ENCODE measurements at places on chromosomes 12 and 14.

GRCh38 chr14:64875350-64875749 lies 4.4 kb downstream of the SPTB start:
- DNase-seq = no peak

DNA sequence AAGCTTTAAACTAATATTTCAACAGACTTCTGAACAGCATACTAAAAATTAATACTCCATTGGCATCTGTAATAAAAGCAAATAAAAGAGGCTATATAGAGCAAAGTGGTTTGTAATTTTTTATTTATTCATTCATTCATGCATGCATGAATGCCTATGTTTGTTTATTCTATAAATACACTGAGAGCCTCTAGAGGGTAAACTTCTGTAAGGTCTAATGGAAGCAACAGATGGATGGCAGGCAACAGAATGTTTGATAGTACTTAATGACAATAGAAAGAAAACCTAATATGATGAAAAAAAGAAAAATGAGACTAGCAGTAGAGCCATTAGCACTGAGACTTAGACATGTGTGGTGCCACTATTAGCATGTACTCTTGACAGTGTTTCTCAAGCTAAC lies 253.1 kb downstream of the CCDC91 start:
- no peak for DNase-seq

- no peak for DNase-seq
Measured at GRCh38 chr12:123916729-123917128, 55.9 kb downstream of the CCDC92 start.

DNA sequence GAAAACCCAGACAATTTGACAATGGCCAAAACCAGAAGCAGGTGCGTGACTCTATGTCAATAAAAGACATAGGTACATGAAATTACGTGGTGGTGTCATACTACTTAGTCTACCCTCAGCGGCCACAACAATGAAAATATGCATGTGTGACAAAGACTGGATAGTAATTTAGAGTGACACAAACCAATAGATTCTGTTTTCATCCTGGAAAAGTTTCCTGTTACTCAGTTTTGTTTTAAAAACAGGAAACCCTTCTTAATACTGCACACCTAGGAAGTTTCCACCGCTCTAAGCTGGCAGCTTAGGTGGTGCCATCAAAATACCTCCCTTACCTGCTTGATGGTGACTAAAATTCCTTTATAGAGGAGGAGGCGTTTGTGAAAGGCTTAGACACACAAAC lies 15.1 kb downstream of the POU6F1 start:
- no peak for DNase-seq

GRCh38 chr14:95198320-95198719 lies 41.0 kb upstream of the DICER1 start:
- DNase-seq = no peak

GRCh38 chr12:13435235-13435933 lies 238.9 kb downstream of the EMP1 start:
- DNase-seq = no peak

DNA sequence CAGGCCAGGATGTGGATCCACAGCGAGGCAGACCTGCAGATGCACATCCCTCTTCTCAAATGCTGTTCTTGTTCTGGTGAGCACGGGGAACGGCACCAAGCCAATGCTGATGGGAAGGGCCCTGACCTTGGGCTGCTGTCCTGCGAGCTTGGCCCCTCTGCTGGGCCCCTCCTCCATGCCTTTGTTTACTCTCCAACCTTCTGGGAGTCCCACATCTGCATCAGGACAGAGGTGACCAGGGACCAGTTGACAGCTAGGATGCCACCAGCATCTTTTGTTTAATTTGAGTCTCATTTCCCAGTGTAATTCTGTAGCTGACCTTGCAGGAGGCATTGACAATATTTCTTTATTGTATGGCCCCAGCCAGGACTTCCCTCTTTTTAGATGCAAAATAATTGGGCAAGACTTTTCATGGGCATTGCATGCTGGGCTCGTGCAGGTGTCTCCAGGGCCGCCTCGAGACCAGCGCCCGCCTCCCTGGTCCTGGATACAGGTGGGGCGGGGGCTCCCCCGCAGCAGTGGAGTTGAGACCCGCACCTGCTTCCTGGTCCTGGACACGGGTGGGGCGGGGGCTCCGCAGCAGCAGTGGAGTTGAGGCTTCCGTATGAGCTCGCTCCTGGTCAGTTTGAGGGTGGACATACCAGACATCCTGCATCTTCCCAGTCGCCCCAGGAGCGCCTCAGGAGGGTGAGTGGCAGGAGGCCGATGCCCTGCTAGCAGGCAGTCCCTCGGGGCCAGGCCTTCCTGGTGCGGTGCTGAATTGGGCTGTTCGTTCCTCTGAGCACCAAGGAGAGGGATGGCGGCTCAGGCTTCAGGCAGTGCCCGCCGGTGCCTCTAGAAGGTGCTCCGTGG lies 11.4 kb downstream of the PACS2 start:
- no peak for DNase-seq

DNA sequence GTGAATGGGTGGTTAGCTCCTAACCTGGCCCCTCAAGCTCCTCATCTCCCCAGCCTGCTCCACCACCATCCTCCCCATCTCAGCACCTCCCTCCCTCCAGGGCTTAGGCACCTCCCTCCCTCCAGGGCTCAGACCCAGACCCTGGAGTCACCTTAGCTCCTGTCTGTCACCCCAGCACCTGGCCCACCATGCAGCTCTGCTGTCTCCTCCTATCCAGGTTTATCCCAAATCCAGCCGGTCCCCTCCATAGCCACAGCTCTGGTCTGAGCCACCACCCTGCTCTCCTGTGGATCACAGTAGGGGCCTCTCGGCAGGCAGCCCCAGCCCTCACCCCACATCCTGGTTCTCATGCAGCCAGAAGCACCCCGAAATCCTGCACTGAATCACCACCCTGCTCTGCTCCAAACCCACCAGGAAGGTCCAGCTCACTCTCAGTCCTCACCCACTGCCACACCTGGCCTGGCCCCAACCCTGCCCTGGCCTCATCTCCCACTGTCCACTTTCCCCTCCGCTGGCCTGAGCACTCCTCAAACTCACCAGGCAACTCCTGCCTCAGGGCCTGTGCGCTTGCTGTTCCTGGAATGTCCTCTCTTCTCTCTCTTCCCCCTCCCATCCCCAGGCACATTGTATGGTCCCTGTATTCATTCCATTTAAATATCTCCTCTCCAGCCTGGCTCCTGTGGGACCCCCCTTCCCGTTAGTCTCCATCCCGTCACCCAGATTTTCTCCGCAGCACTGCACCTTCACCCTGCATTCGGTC lies 62.6 kb downstream of the DIO3 start:
- no peak for DNase-seq

DNA sequence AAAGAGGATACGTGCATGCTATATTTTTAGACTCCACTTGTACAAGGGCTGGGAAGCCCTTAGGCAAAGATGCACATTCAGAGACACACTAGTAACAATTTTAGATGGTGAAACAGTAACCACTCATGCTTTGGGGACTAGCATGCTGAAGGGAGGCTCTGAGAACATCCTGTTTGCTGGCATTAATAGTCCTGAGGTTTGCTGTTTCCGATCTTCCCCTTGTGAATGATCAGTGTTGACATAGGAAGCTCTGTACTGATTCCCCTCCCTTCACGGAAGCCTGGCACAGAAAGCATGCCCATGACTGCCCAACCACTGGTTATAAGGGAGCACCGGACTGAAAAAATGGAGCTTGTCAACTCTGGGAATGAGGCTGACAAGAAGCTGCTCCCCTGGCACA lies 164.6 kb downstream of the GCH1 start:
- no peak for DNase-seq

GRCh38 chr14:68243450-68244010 lies 424.0 kb downstream of the RAD51B start:
- no peak for DNase-seq

DNA sequence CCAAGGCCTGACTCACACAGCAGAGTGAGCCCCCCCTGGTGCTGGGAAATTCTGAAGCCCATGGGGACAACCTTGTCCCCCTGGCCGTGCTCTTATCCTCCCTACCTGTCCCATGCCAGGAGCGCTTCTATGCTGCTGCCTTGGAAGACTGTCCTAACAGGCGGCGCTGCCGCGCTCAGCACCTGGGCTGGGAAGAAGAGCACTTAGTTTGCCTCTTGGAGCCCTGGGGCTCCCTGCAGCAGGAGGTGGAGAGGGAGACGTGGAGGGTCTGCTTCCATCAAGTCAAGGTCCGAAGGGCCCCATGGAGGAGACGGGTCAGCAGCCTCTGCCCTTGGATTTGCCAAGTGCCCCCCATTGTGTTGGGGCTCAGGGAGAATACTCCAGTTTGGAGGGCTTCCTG lies 300.5 kb downstream of the CACNA1C start:
- DNase-seq = no peak

GRCh38 chr12:112617153-112617505 lies 174.4 kb upstream of the RPH3A start:
- no peak for DNase-seq

DNA sequence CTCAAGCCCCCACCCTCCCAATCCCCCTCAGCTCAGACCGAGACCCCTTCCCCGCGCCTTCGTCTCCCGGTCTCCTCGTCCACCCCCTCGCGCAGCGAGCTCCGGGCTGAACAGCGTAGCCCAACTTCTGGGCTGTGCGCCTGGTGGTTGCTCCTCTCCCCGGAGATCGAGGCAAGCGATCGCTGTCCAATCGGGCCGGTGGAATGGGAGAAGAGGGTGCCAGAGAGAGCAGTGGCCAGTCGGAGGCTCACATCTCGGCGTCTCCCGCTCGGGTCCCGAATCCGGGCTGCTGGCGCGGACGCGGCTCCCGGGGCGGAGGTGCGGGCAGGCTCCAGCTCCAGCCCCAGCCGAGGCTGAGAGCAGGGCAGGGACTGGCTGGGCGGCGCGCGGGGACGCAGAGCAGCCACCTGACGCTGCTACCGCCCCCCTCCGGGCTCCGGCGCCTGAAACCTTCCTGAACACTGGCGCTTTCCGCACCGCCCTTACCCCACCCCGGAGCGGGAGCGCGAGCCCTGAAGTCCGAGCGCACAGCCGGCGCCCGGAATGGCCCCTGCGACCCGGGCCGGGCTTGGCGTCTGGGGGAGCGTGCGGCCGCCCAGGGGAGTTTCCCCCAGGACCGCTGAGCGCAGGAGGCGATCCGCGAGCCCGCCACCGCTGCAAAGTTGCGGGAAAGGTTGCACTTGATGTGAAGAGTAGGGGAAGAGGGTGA lies 508 bp upstream of the KCNH5 start:
- peak; percentile 16 for DNase-seq

DNA sequence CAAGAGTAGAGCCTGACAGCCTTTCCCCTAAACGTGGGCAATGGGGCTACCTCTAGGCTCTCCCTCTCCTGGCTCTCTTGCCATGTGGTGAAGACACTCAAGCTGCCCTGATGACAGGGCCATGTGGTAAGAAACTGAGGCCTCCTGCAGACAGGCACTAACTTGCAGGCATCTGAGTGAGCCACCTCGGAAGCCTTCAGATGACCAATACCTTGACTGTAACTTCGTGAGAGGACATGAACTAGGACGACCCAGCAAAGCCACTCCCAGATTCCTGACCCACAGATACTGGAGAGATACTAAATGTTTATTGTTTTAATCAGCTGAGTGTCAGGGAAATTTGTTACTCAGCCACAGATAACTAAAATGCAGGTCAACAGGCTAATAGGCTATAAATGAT lies 96.4 kb downstream of the EFCAB11 start:
- no peak for DNase-seq

GRCh38 chr12:128250096-128250495 lies 16.9 kb upstream of the TMEM132C start:
- no peak for DNase-seq

DNA sequence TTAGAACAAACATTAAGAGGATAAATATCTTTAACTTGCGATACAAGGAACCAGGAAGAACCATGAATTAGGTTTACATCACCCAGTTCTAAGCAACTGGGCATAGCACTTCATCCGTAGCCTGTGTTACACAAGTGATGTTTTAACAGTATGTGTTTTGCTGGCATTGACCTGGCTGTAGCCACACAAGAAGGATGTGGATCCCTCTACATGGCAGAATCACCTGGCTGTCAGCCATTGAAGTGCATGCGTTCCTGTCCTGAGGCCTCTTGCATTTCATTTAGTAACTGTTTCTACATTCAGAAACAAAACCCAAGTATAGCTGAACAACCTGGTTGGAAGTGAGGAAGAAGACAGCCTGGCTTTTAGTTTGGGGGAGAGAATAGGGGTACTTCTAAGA lies 72.2 kb downstream of the TGFB3 start:
- no peak for DNase-seq

- no peak for DNase-seq
Measured at GRCh38 chr14:88668448-88669116, 105.7 kb downstream of the ZC3H14 start.

Data from RPMI8226 (cell line).